ENCODE measurements at places on chromosomes 7 and 10.
A peak's percentile ranks its signal among the peaks of the same experiment; 100 is the strongest.

DNA sequence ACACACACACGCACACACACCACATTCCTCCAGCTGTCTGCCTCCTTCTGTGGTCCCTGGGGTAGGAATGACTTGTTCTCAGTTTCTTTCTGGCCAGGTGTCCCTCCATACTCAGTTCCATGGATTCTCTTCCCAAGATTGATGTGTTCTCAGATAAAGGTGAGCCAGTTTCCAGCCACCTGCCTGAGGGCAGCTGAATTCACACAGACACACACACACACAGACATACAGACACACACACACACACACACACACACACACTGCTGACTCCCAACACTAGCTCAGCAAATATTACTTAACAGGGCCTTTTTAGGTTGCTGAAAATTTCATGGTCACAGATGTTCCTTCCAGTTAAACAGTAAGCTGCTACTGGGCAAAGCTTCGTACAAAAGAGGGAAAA lies 45.4 kb upstream of the GDF10 start:
- DNase-seq = no peak

DNA sequence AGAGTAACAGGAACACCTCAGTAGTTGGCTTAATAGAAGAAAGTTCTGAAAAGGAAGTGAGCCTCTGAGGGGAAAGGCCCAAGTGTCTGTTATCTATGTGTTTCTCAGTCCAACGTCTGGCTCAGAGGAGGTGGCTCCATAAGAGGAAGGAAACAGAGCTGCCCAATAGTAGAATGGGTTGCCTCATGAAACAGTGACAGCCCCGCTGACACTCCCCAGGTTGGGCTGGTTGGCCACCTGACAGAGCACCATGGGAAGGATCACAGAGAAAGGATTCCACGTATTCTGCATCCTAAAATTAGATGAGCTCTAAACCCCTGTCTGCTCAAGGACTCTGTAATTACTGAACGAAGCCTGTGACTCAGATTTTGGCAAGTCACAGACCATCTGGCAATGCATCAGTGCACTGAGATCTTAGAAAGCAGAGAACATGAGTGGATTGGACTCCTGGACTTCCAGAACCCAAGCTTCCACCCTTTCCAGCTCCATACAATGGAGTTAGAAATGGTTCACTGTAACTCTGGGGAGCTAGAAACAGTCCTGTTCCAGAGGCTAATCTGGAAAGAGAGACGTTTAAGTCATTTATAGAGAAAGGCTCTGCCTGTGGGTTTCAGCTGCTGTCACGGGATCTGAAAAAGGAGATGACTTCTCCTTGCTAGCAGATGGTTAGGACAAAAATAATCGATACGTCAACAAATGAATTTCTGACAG lies 2.9 kb downstream of the PKD2L1 start:
- DNase-seq = no peak

- DNase-seq = no peak
Measured at GRCh38 chr7:136869001-136869961, 829 bp downstream of the CHRM2 start.

DNA sequence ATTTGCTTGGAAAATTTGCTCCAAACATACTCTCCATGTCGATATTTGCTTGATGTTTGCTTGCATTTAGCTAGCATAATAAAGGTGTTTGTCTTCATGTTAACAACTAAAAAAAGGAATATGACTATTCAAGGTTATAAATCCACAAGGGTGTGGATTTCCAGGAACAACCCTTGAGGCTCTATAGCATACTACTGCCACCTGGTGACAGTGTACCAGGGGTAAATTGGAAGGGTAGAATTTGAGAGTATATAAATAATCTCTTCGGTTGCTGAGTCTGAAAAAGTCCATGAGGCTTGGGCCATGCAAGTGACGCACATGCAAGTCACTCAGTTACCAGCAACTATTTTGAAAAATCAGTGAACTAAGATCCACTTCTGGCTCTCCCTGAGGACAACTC lies 68.4 kb downstream of the SLIT1 start:
- DNase-seq = no peak

DNA sequence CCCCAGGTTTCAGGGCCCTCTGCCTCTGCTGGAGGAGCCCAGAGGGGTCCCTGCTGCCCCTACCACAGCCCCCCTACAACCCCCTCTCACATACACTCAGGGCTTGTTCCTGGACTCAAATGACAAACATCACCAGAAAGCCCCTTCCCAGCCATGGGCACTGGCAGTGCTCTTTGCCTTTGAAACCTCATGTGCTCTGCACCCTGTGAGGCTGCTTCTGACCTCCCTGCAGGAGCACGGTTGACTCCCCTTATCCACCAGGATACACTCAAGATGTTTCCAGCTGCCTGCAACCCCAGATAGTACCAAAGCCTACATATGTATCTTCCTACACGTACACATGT lies 3.5 kb upstream of the ADIRF start:
- DNase-seq = no peak

DNA sequence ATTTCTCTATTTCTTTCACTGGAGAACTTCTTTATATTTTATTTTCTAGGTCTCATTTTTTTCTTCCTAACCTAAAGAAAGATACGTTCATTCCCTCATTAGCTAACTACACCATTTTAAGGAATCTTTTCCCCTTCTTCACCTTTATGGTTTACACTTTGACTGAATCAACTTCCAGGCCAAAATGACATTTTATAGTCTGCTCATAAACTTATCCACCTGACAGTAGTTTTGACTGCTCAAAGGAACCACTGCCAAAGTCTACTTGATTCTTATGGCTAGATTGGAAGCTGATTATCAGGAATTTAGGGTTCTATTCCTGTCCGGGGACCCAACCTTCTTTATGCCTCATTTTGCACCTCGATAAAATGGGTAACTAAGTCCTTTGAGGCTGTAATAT lies 73.0 kb upstream of the FOXP2 start:
- DNase-seq = no peak

DNA sequence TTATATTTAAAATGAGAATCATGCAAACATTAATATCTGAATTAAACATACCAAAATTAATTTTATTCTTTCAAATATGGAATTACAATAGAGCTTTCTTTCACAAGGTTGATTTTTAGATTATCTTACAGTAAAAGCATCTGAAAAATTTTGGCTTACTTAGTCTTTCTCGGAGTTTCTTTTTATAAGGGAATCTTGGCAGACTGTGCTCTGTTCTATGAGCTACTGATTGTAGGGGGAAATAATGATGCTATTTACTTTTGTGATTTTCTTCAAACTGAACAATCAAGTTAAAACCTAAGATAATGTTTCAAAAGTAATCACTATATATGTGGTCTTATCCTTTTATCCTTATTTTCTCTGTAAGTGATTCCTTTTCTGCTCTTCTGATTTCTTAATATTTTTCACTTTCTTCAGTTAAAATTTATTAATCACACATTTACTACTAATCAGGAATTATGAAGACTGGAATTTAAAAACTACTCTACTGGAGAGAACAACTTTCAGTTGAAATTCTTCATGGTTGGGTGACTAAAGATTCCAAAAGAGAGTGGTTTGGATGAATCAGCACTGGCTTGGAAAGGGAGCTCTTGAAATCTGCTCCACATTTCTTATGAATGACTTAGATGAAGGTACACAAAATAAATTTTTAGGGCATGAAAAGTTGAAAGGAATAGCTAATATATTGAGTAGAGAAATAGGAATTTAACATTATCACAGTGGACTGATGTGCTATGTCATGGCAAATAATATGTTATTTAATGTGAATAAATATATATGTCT lies 103.9 kb downstream of the PPP1R9A start:
- DNase-seq = no peak

- no peak for DNase-seq
Measured at GRCh38 chr10:99976886-99977665, 32.7 kb downstream of the DNMBP start.

DNA sequence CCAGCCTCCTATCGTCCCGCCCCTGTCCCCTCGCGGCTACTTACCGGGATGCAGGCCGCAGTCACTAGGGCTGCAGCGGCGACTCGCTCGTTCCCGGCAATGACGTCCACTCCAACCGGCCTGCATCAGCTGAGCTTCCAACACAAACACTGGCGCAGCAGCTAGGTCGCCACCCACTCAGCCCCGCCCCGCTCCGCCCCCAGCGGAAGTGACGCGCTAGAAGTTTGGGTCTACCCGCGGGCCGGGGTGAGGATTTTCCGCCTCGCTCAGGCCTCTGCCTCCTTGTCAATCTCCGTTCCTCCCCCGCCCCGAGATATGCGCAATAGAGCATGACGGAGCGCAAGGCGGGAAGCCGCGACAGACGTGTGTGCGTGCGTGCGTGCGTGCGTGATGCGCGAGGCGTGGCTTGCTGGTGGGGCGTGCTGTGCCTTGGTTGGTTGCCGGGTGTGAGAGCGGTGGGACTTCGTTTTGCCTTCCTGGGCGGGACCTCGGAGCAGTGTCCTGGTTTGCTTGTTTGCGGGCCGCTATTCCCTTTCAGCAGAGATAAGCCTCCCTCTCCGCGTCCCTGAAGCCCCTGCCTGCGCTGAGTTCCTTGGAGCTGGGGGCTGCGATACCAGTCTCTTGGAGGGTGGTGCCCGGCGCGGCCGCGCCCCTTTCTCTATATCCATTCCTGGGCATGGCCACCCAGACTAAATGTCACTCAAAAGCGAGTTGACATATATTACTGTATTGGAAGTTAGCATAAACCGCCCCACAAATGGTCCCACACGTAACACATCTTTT lies at the start of gene PNPLA8:
TSS of gene PNPLA8 (minus strand) at position 151 of the 783 bp plus-strand sequence. CDS start 10,644 bp downstream, outside the sequence.
- peak; percentile 94 for DNase-seq

DNA sequence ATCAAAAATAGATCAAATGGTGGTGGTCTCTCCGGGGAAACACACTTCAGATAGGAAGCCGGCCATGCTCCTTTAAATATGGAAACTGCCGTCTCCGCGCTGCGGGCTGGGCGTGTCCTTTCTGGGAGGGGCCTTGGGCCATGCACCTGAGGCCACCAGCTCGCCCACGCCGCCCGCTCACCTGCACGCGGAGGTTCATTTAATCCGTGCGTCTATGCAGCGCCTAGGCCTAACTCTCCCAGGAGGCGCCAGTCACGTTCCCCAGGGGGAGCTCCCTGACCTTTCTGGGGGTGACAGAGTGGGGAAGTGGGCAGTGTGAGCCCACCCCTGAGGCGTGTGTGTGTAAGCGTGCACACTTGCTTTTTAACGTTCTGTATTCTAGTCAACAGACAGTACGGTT lies 64.0 kb downstream of the C10orf143 start:
- DNase-seq = no peak

GRCh38 chr10:28387140-28387539 lies 84.3 kb upstream of the MPP7 start:
- DNase-seq = no peak

GRCh38 chr7:154836021-154836448 lies 166.9 kb downstream of the PAXIP1 start:
- DNase-seq = no peak

GRCh38 chr7:153604-154003 lies 38.8 kb upstream of the FAM20C start:
- DNase-seq = no peak

GRCh38 chr7:15821484-15822427 lies 135.3 kb upstream of the MEOX2 start:
- no peak for DNase-seq

- no peak for DNase-seq
Measured at GRCh38 chr7:125149151-125149550, 219.5 kb upstream of the POT1 start.

- DNase-seq = no peak
Measured at GRCh38 chr7:24709585-24710360, 47.5 kb downstream of the GSDME start.

GRCh38 chr7:24025094-24025493 lies 258.9 kb upstream of the NPY start:
- DNase-seq = no peak

DNA sequence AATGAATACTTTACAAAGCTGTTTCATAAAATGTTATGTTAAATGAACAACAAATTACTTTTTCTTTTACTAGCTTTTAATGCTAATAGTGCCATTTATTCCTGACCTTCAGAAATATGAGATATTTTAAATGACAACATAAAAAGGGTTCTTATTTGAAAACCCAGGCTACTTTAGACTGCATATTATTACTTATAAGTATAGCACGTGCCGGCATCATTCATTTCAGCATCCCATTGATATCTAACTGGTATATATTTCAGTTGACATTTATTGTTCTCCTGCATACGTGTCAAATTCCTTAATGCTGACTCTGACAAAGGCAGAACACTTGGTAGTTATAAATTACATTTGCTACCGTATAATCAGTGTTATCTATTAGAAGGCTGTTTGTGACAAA lies 35.3 kb downstream of the PNLIPRP2 start:
- no peak for DNase-seq

GRCh38 chr10:44946205-44946604 lies 13.4 kb upstream of the RASSF4 start:
- no peak for DNase-seq

- DNase-seq = no peak
Measured at GRCh38 chr10:86306628-86307278, 59.8 kb downstream of the GRID1 start.

- no peak for DNase-seq
Measured at GRCh38 chr7:150370612-150371071, 2.0 kb downstream of the REPIN1 start.

GRCh38 chr7:49822856-49823255 lies 49.4 kb downstream of the VWC2 start:
- no peak for DNase-seq

DNA sequence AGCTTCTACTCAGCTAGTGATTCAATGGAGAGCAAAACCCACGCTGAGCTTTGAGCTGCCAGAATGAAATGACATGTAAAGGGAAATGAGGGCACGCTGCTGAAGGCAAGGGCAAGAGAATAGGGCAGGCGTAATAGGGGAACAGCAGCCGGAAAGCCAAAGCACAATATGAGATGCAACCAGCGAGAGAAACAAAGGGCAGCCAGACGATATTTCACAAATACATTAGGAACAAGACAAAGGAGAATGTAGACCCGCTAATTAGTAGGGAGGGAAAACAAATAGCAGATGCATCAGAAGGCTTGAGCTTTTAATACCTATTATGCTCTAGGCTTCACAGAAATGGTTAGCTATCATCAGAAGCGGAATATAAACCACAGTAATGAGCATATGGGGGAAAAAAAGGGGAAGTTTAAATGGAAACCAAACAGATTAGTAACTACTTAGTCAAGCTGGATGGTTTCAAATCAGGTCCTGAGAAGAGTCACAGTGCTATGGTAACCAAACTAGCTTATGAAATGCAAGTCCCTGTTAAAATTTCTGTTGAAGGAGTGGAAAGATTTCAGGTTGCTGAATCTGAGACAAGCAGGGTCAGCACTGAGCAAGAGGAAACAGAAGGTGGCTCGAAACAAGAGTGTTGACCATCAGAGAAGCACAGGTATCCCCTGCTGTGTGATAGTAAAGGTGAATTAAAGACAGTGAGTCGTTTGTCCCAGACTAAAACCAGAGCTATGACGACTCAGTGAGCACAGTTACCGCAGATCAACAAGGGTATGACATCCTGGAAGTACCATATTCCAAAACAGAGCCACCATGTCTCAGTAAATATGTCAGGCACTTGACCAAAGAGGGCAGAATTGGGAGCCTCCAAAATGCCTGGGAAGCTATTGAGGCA lies 496.9 kb upstream of the CELF2 start:
- no peak for DNase-seq
